ENCODE measurements at places on chromosomes 7 and 10.

- H3K4me3 ChIP-seq, result no peak overlapping the region
- H3K4me1 ChIP-seq, result no peaks in the 10 kb centered on the region
- no peaks in the 10 kb centered on the region for H3K27me3 ChIP-seq
- H3K36me3 ChIP-seq, result no peaks in the 10 kb centered on the region
- no peak overlapping the region for H3K27ac ChIP-seq
- no peak for DNase-seq
Observed at GRCh38 chr10:78916227-78916626, 152.5 kb upstream of the ZMIZ1 start.

DNA sequence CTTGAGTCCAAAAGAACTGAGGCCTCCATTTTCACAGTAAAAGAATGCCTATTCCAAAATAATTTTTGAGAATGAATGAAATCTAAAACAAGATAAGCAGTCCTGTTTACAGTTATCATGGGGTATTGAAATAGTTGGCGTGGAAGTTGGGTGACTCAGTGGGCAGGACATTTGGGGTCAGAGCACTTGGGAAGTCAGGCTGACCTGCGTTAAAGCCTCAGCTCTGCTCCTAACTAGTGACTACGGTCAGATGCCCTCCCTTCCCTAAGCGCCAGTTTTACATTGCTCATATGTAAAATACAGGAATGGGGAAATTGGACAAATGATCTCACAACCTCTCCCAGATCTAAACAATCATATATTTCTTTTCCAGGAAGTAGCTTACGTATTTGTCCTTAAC is 2.3 kb upstream of the PAPSS2 start:
- H3K4me1 ChIP-seq, result peaks cover 31% of the 10 kb centered on the region
- H3K27ac ChIP-seq, result peak overlapping the region; percentile 9
- peak; percentile 85 for DNase-seq
- H3K36me3 ChIP-seq, result no peaks in the 10 kb centered on the region
- H3K27me3 ChIP-seq, result no peaks in the 10 kb centered on the region

DNA sequence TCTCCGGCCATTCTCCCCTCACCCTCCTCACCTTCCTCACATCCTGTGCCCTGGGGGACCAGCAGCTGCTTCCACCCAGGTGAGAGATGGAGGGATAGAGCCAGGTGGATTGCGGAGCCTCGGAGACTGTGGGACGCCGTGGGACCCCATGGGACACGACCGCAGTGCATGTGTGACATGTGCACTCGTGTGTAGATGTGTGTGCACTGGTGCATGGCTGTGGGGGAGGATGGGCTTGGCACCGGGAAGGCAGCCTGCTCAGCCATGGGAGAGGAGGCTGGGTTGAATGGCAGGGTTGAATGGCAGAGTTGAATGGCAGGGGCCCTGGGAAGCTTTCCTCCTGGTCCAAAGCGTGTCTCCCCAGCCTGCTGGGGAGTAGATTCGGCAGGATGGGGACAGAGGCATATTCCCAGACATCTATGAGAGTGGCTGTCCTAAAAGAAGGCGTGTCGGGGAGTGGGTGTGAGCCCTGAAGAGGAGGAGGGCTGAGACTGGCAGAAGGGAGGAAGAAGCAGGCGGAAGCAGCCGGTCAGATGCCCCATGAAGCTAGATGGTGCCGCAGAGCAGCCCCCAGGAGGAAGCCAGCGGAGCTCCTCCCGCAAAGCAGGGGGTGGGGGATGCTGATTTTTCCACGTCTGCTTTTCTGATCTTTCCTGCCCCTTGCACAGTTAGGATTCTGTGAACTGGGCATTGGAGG is 815 bp downstream of the GIMAP8 start:
- peak; percentile 59 for DNase-seq
- no peak overlapping the region for H3K4me3 ChIP-seq
- H3K4me1 ChIP-seq, result peaks cover 7% of the 10 kb centered on the region
- peaks cover 6% of the 10 kb centered on the region for H3K27me3 ChIP-seq

DNA sequence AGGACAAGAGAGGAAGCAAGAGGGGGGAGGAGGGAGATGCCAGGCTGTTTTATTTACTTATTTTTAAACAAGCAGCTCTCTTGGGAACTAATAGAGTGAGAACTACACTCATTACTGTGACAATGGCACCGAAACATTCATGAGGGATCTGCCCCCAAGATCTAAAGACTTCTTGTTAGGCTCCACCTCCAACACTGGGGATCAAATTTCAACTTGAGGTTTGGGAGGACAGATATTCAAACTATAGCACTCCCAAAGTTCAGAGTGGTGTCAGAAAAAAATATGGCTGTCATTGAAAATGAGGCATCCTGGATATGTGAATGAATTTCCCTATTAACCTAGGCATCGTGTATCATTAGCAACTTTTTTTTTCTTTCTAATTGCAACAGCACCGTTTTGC is 145.5 kb downstream of the ABCA13 start:
- no peak for DNase-seq
- H3K27me3 ChIP-seq, result no peaks in the 10 kb centered on the region
- H3K4me1 ChIP-seq, result no peaks in the 10 kb centered on the region
- no peak overlapping the region for H3K4me3 ChIP-seq
- H3K36me3 ChIP-seq, result no peaks in the 10 kb centered on the region

DNA sequence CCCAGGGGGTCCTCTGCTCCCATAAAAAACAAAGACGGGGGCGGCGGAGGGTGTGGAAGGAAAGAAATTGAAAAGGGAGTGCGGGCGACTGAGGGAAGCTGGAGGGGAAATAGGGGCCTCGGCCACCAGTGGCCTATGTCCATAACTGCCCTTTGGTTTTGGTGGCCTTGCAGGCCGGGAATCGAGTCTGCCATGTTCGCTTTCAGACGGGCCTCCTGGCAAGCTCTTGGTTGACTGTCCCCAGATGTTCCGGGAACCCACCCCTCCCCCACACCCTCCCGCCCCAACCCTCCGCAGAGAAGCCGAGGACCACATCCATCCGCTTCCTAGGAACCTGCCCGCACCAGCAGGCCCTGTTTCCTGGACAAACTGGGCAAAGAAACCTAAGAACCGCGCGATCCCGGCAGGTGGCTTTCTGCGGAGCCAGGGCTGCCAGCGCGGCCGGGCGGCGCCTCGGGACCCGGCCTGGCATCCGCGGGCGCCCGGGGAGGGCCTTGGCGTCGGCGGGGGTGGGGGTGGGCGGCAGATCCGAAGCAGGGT is 20.0 kb upstream of the GATA3 start:
- H3K4me3 ChIP-seq, result no peak overlapping the region
- H3K4me1 ChIP-seq, result peaks cover 24% of the 10 kb centered on the region
- no peaks in the 10 kb centered on the region for H3K36me3 ChIP-seq
- H3K27ac ChIP-seq, result no peak overlapping the region
- DNase-seq, result no peak

DNA sequence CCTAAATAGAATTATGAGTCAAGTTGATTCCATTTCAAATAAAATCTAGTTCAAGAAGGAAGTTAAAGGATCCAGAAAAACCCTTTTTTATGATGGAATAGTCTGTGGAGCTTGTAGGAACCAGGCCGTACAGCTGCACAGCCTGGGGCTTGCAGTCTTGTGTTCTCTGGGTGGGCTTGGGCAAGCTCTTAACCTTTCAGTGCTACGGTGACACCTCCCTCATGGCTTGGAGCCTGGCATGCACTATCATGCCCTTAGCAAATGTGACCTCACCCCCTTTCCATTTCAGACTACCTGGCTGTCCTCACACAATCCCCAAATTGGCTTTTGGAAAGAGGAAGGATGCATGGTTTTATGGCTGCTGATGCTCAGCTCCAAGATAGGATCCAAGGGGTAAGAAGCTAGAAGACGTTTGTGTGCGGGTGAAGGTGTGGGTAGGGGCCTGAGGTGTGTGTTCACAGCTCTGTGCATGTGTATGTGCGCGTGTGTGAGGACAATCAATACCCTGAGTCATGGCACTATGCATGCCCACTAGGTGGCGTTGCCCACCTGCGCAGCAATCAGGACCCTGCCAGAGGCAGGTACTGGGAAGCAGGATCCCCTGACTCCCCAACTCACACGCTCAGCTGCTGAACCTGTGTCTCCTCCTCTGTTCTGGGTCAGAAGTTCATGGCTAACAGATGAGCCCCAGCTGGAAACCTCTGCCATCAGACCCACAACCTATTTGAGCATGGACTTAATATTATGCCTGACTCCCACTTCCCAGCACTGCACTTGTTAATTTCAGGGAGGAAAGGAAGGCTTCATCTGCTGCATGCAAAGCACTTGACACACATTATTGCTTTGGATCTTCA is 113.4 kb downstream of the PTPN20 start:
- no peak overlapping the region for H3K27ac ChIP-seq
- no peaks in the 10 kb centered on the region for H3K27me3 ChIP-seq
- H3K4me3 ChIP-seq, result no peak overlapping the region
- no peaks in the 10 kb centered on the region for H3K4me1 ChIP-seq
- no peaks in the 10 kb centered on the region for H3K36me3 ChIP-seq
- peak; percentile 43 for DNase-seq

GRCh38 chr7:4157651-4158050 is 524.4 kb upstream of the FOXK1 start:
- no peak overlapping the region for H3K27ac ChIP-seq
- no peaks in the 10 kb centered on the region for H3K27me3 ChIP-seq
- no peaks in the 10 kb centered on the region for H3K36me3 ChIP-seq
- no peak overlapping the region for H3K4me3 ChIP-seq

DNA sequence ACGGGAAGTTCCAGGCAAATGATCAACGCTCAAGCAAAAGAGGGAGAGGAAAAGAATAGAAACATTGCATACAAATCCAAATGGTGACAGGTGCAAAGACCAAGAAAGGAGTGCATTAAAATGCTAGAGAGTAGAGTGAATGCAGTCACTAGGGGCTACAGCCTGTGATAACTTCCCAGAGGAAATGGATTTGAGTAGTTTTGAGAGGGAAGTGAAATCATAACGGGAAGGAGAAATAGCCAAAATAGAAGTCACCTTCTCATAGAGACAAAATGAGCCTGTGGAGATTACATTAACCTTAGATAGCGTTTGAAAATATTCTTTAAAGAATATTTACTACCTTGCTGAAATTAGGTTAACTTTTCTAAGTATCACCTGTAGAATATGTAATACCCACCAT is 26.5 kb downstream of the NUP42 start:
- peaks cover 4% of the 10 kb centered on the region for H3K4me1 ChIP-seq
- H3K4me3 ChIP-seq, result no peak overlapping the region
- DNase-seq, result no peak
- H3K27me3 ChIP-seq, result no peaks in the 10 kb centered on the region
- no peaks in the 10 kb centered on the region for H3K36me3 ChIP-seq

DNA sequence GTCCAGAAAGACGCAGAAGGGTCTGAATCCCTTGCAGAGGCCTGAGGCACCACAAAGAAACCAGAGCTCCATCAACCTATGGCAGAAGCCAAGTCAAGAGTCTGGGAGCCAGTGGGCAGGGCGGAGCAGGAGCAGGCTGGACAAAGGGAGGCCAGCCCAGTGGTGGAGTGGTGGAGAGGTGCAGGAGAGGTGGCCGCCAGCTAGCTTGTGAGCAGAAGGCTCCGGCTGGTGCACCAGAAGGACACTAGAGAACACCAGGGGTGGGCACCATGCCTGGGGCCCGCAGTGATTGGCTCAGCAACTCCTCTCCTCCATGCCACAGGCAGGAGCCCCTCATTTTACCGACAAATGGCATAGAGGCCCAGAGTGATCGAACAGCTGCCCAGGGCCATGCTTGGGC is 186.6 kb downstream of the GRID1 start:
- H3K4me1 ChIP-seq, result no peaks in the 10 kb centered on the region
- H3K27me3 ChIP-seq, result no peaks in the 10 kb centered on the region
- H3K4me3 ChIP-seq, result no peak overlapping the region

DNA sequence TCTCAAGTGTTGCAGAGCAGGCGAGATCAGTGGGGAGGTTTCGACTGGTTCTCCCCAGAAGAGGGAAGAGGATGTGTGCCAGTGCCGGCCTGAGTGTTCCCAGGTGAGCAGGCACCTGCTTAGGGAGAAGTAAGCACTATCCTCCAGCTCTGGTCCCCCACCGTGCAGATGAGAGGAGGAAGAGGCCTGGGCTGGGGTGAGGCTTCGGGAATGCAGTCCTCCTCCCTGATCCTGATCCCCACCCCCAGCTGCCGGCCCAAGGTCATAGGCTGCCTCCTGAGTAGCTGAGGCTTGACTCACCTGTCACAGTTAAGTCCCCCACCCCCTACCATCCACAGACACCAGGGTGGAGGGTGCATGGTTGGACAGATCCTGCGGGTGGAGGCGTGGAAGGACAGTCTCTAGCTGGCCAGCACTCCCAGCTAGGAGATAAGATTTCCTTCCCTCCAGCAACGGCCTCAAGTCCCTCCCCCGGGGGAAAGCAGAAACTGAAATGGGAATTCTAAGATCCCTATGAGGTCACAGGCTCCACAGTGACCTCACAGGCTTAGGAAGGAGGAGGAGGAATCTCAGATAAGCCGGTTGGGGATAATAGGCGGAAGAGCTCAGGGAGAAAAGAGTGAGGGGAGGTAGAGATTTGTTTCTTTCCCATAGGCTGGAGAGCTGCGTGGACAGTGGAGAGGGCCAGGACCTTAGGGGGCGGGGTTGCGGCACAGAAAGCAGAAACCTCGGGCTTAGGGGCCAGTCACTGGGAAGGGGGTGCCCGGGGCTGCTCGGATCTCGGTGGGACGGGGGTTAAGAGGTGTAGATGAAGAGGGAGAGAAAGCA is 1.0 kb downstream of the LRCH4 start:
- DNase-seq, result peak; percentile 77
- H3K27me3 ChIP-seq, result no peaks in the 10 kb centered on the region

DNA sequence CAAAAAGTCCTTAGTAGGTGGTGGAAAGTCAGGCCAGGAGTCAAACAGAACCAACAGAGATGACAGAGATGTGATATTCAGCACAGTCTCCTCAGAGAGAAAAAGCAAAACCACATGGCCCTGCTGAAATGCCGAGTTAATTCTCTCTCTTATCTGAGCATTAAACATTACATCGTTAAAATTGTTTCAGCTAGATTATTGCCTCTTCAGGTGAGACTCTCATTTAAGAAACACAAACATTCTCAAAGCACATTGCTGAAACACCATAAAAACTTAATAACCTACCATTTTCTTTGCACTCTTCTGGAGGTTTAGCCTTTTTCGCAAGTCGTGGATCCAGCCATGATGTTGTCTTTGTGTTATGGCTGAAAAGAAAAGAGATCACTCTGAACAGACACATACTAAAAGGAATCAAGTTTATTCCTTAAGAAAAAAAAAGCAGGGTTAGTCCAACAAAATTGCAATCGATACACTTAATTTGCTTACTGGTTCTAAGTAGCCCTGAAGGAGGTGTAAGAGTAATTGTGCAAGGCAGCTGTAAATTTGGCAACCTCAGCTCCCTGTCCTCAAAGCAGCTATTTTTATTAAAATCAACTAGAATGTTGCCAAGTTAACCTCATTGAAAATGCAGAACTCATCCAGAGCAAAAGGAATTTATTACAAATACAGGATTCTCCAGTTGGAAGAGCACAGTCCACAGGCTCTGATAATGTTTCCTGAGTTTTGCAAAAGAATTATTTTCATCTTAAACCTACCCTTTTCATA is 691.1 kb downstream of the PHTF2 start:
- no peaks in the 10 kb centered on the region for H3K36me3 ChIP-seq
- DNase-seq, result no peak
- no peak overlapping the region for H3K4me3 ChIP-seq
- H3K4me1 ChIP-seq, result peaks cover 6% of the 10 kb centered on the region
- no peak overlapping the region for H3K27ac ChIP-seq

- no peak overlapping the region for H3K4me3 ChIP-seq
- H3K27ac ChIP-seq, result no peak overlapping the region
- no peaks in the 10 kb centered on the region for H3K4me1 ChIP-seq
- H3K36me3 ChIP-seq, result no peaks in the 10 kb centered on the region
- no peaks in the 10 kb centered on the region for H3K27me3 ChIP-seq
Observed at GRCh38 chr7:14690075-14690474, 212.5 kb downstream of the DGKB start.

Measured in adrenal gland (tissue), 19 donors.